Osteocyte (in vitro differentiated cells): ENCODE measurements at places on chromosomes 7 and 10. TPM values are rescaled to one million over a fixed set of nuclear protein-coding genes. Genes with fewer than 3 reads are reported as not detected.

NUTM2B gene
- total RNA-seq = 1.3 and 1.5 TPM in 2 replicates

SAMD9 gene
- total RNA-seq = 15.0 and 15.6 TPM in 2 replicates

ACSL5 gene
- total RNA-seq = 0.46 and 0.57 TPM in 2 replicates

TEX47 gene
- not detected in 2 replicates for total RNA-seq

CHRM2 gene
- total RNA-seq = 27.3 and 30.0 TPM in 2 replicates

SCART1 gene
- total RNA-seq = 3.2 and 4.8 TPM in 2 replicates

SOSTDC1 gene
- not detected in 2 replicates for total RNA-seq

COL17A1 gene
- not detected in 2 replicates for total RNA-seq

ASB15 gene
- not detected in 2 replicates for total RNA-seq

HOXA5 gene
- total RNA-seq = not detected in 2 replicates

NCF1 gene
- total RNA-seq = not detected in 2 replicates

DNA sequence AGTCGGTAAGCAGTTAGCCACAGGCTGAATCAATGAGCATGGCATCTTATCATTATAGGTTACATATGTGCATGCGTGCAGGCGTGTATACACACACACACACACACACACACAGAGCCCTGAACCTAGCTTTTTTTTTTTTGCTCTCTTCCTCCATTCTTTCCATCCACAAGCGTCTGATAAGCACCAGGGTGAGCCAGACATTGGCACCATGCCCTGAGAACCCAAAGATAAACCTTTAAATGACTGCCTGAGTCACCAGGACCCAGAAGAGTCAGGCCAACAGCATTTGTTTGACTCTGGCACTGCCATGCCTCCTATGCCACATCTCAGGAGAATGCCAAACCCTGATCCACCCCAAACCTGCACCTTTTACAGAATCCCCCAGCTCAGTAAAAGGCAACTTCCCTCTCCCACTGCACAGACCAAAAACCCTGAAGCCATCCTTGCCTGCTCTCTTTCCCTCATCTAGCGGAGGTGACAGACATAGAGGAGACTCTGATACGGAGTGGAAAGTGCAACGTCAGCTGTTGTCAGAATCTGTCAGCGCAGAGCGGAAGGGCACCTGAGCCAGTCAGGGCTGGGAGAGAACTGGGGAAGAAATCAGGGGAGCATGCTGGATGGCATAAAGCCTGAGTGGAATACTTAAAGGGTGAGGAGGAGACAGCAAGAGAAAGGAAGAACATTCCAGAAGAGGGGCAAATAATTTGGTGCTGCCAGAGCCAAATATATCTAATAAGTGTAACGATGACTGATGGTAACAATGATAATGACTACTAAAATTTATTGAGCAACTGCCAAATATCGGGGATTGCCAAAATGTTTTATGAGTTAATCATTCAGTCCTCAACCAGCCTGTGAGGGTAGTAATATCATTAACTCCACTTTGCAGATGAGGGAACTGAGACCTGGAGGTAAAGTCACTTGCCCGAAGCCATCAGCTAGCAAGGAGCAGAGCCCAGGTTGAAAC lies 3.2 kb downstream of the PARP12 start:
- peak; percentile 66 for DNase-seq

GRCh38 chr10:113479346-113480080 lies 73.3 kb upstream of the HABP2 start:
- peak; percentile 63 for DNase-seq

- no peak for DNase-seq
Measured at GRCh38 chr10:65571011-65571570, 1354.7 kb upstream of the LRRTM3 start.

GRCh38 chr7:3712841-3713240 lies 411.8 kb downstream of the SDK1 start:
- DNase-seq = no peak

- no peak for DNase-seq
Measured at GRCh38 chr10:11515596-11516430, 95.6 kb downstream of the USP6NL start.

- DNase-seq = no peak
Measured at GRCh38 chr10:76766682-76767081, 870.9 kb downstream of the KCNMA1 start.

- DNase-seq = no peak
Measured at GRCh38 chr7:157855452-157856213, 518.8 kb downstream of the DNAJB6 start.

GRCh38 chr10:48518986-48519385 lies 85.9 kb downstream of the ARHGAP22 start:
- DNase-seq = peak; percentile 60

DNA sequence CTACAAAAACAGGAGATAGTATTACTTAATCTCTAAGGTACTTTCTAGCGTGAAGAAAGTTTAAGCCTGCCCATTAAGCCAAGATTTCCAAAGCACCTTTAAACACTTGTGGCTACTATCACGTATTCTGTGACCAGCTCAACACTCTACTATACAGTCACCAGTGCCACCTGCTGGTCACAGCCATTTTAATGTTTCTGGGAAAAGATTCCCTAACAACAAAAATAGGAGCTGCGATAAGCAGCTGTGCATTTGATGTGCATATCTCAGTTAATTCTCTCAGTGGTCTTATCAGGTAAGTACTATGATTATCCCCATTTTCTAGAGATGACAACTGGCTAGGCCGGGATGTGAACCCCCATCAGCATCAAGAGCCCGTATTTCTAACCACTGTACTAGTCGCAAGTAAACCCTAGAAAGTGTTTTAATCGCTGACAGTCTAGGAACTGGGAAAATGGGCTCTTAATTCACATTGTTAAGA lies 860 bp downstream of the SEC31B start:
- peak; percentile 85 for DNase-seq

DNA sequence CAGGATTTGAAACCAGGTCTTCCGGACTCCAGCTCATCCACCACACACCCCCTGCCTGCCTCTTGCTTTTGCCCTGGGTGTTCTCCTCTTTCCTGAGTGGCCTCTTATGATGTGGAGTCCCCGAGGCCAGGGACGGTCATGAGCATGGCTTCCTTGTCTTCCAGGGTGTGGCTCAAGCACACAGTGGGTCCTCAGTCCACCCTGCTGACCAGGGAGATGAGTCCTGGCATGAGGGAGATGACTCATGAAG lies 32.8 kb downstream of the DNAJB12 start:
- DNase-seq = no peak

GRCh38 chr7:111081546-111082267 lies 9.2 kb upstream of the LRRN3 start:
- DNase-seq = no peak

GRCh38 chr7:136677471-136678365 lies 190.7 kb upstream of the CHRM2 start:
- DNase-seq = no peak

DNA sequence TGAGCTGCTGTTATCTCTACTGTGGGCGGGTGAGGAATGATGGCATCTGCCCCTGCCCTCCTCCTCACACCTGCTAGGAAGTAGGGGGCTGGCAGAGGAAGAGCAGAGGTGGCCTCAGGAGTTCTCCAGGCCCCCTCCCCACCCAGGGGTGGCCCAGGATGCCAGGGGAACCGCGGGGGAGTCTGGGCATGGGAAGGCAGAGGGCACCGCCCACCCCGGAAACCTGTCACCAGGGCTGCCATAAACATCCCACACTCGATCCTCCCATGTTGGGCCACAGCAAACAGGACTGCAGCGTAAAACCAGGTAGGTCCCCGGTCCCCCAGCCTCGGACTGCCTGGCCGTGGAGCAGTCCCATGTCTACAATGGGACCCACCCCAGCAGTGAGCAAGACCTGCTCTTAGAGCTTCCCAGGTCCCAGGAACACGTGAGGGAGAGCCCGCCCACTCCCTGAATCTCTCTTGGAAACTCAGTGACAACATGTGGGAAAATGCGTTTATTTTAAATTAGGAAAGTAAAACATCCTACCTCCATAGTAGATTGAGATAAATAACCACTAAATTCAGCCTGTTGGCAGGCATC lies 23.4 kb downstream of the EBF3 start:
- DNase-seq = no peak

DNA sequence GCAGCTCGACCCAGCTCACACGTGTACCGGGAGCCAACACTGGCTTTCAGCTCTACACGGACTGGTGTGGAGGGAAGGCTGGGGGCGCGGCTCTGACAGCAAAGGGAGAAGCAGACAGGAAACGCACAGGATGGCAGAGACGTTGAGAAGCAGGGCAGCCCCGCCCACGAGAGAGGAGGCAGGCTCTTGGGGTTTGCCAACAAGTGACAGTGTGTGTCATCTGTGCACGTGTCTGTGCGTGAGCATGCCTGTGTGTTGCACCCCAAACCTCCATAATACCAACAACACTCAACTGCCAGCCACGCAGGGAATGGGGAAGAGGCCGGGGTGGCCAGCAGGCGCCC lies 64.4 kb upstream of the PDGFA start:
- no peak for DNase-seq
